GF-D8 (cell line): ENCODE measurements at places on chromosomes 6 and 20.

GRCh38 chr20:62548471-62548870 is 72.7 kb upstream of the GATA5 start:
- DNase-seq = no peak

DNA sequence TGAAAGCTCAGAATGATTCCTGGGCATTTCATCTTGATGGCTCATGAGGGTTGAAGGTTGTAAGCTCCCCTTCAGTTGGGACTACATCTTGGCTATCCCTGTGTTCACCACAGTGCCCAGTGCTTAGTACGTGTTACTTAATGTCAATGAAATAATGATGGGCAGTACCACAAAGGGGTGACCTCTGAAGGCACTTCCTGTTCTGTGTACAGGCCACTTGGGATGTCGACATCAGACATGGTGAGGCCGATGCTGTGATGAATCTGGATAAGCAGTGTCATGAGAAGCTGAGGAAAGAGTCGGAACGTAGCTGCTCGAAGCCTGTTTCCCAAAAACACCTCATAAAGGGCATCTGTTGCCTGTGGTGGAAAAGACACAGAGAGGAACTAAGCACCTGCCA is 27.6 kb upstream of the RBL1 start:
- DNase-seq = no peak

GRCh38 chr20:63969838-63970713 is at the start of gene ZNF512B:
TSS of gene ZNF512B (minus strand) at chr20:63969930. CDS start at chr20:63967950, 1,980 bp downstream.
- no peak for DNase-seq

GRCh38 chr6:74720923-74721322 is 484.9 kb downstream of the COL12A1 start:
- no peak for DNase-seq

GRCh38 chr6:107124934-107125348 is 9.6 kb upstream of the BEND3 start:
- DNase-seq = no peak
